ENCODE measurements at places on chromosomes 11 and 22.

GRCh38 chr11:127925475-127925874 lies 661.9 kb downstream of the ETS1 start:
- DNase-seq, result no peak

GRCh38 chr11:67484847-67485311 lies 2.1 kb downstream of the AIP start:
- DNase-seq, result peak; percentile 39

- no peak for DNase-seq
These were observed 1.5 kb downstream of the MS4A8 start for GRCh38 chr11:60700689-60701468.

- DNase-seq, result no peak
These were observed 43.9 kb downstream of the SGSM3 start for GRCh38 chr22:40414311-40414710.

DNA sequence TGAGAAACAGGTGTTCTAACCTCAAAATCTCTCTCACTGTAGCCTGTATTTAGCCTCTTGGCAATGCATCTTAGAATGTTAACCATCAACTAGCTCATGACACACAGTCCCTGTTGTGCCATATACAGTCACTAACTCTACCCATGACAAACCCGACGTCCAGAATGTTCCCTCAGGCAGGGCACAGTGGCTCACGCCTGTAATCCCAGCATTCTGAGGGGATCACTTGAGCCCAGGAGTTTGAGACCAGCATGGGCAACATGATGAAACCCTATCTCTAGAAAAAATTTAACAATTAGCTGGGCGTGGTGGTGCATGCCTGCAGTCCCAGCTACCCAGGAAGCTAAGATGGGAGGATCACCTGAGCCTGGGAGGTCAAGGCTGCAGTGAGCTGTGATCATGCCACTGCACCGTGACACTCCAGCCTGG lies 18.2 kb upstream of the CCDC34 start:
- no peak for DNase-seq

DNA sequence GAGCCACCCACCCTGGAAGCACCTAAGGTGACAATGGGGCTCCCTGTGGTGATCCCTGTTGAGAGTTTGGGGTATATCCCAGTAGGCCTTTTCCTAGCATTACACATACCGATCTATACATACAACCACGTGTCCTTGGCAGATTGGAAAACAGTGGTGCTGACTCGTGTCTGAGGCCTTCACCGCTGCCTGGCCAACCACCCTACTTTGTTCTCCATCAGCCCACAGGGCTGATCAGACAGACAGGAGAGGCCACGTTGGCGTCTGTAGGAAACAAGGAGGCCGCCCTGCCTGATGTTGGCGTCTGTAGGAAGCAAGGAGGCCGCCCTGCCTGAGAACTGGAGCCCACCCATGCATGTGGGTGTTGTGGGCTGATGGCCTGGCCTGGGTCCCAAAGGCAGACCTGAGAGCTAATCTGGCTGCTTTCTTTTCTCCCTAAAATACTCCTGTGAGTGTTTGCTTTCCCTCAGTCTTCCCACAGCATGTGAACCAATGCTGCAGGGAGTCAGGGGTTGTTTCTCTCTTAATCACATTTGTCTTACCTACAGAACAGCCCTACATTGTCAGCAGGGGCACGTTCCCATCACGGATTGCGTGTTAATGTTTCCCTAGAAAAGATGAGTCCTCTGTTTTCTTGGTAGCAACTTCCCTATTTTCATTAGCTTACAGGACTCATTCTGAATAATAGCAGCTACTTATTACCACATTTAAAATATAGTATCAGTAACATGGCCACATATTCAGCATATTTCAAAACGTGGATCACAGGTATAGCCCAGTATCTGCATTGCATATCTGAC lies 57.2 kb downstream of the SBF1 start:
- no peak for DNase-seq

DNA sequence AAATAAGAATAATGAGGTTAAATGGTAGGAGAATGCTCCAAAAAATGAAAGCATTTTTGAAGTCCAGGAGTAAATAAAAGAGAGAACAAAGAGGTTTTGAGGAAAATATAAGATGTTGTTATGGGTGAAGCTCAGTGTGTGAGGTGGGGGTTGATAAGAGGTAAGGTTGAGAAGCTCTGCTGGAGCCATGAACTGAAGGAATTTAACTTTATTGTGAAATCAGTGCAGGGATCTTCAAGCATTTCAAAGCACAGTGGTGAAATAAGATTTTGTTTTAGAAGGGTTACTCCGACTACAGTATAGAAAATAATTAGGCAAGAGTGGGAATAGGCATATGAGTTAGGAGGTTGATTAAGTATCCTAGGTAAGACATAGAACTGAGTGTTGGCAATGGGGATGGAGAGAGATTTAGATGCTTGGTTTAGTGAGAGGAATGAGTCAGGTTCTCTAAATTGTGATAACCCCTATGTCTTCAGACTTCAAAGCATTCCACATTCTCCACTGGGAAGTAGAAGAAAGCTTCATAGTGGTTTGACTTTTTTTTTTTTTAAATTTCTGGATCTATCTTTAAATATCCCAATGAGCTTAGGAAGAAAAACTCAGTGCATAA lies 403.2 kb downstream of the AASDHPPT start:
- DNase-seq, result no peak

GRCh38 chr11:102457865-102458264 lies 5.3 kb upstream of the TMEM123 start:
- no peak for DNase-seq

GRCh38 chr22:38740754-38741153 lies 15.0 kb downstream of the SUN2 start:
- no peak for DNase-seq

DNA sequence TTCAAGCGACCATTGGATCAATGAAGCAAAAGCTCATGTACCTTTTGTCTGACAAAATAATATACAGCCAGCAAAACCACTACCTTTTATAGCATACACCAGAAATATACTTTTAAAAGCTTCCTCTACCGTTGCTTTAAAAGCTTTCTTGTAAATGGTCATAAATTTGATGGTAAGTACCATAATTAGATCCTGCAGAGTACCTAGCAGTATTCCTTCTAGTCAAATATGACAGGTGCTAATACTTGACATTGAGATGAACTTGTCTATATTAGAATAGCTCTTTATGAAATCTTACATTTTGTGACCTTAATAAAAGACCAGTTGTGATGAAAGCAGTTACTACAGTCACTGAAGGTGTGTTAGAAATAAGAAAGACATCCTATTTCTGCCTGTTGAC lies 340.5 kb upstream of the ANO3 start:
- no peak for DNase-seq
